Mononuclear cell (primary cell): ENCODE measurements at places on chromosomes 11 and 22. TPM values are rescaled to one million over a fixed set of nuclear protein-coding genes. Genes with fewer than 3 reads are reported as not detected.

The SLC25A22 gene
- total RNA-seq, result 3.5 TPM

The ZNF280B gene
- 1.2 TPM for total RNA-seq

The GAL3ST1 gene
- 0.10 TPM for total RNA-seq

The OR6T1 gene
- total RNA-seq, result not detected

The TSSK2 gene
- 0.21 TPM for total RNA-seq

The UBXN1 gene
- total RNA-seq, result 136 TPM

The SLC22A25 gene
- not detected for total RNA-seq

The PIWIL4 gene
- total RNA-seq, result 5.2 TPM

The IGSF22 gene
- total RNA-seq, result 0.10 TPM

The DEFB131B gene
- not detected for total RNA-seq

The CCDC15 gene
- 1.4 TPM for total RNA-seq

The VSIG10L2 gene
- not detected for total RNA-seq

The CCDC81 gene
- total RNA-seq, result 0.21 TPM

The GALR3 gene
- not detected for total RNA-seq

The OR52I1 gene
- total RNA-seq, result not detected

The OR8I2 gene
- total RNA-seq, result not detected

The HEPACAM gene
- total RNA-seq, result 0.10 TPM

The MAFF gene
- total RNA-seq, result 37.3 TPM

The NCR3LG1 gene
- total RNA-seq, result 5.1 TPM

The MRGPRX3 gene
- total RNA-seq, result not detected

The GVQW3 gene
- total RNA-seq, result 1.7 TPM
